HS-5 (cell line): ENCODE measurements at places on chromosomes 1 and 21.

DNA sequence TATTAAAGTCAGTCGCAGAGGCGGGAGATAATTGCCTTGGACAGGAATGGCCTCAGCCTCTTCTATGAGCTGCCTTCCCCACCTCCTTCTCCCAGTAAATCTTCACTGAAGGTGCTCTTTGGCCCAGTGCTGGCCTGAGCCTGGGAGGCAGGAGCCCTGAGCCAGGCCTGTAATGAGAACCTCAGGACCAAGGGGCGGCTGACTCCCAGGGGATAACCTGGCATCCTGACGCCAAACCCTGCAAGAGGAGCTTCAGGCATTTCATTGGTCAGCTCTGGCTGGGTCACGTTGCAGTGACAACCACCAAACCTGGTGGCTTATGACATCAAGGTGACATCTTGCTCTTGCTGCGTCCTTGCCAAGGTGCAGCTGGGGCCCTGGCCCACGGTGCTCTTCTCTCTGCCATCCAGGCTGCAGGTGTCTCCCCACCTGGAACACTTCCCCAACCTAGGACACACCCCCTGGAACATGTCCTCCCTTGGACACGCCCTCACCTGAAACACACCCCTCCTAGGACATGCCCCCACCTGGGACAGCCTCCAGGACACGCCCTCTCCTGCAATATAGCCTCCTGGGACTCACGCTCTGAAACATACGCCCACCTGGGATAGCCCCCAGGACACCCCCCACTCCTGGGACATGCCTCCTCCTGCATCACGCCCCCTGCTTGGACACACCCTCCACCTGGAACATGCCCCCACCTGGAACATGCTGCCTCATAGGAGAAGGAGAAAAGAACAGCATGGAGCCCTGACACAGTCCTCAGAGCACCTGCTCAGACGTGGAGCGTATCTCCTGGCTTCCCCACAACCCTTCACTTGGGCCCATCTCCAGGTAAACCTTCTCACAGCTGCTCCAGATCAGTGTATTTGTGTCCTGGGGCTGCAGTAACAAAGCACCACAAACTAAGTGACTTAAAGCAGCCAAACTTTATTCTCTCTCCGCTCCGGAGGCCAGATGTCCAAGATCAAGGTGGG is 333.6 kb downstream of the NPHP4 start:
- no peak for DNase-seq

GRCh38 chr1:180598333-180598974 is 33.4 kb upstream of the XPR1 start:
- no peak for DNase-seq

DNA sequence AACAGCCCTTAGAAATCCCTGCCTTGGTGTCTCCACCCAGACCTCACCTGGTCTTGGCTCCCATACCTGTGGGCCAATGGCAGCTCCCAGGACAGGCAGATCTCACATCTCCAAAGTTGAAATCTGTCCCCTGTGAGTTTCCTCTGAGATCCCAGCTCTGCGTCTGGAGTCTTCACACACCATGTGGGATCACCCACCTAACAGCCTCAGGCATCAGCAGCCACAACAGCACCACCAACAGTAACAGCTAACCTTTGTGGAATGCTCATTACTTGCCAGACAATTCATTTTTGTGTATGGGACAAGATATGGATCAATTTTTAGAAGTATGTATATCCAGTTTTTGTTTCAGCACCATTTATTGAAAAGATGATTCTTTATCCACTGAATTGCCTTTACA is 523.2 kb downstream of the MATN1 start:
- DNase-seq, result no peak

GRCh38 chr1:241611736-241612135 is 28.4 kb downstream of the CHML start:
- no peak for DNase-seq
